Activated CD8-positive, alpha-beta memory T cell treated with anti-CD3 and anti-CD28 coated beads, Interleukin-2, amount 10 ng/mL, durations not matched to agents 7 days and 5 days (primary cell): ENCODE measurements at places on chromosomes 1 and 21. TPM values are rescaled to one million over a fixed set of nuclear protein-coding genes. Genes with fewer than 3 reads are reported as not detected.

- H3K27ac ChIP-seq, result no peak overlapping the region
- no peak for DNase-seq
- no peak overlapping the region for H3K4me3 ChIP-seq
- no peaks in the 10 kb centered on the region for H3K36me3 ChIP-seq
These were observed 1.5 kb upstream of the CLCNKA start for GRCh38 chr1:16020325-16020724.

GRCh38 chr1:85224734-85225623 is 24.2 kb upstream of the SYDE2 start:
- peaks cover 9% of the 10 kb centered on the region for H3K27me3 ChIP-seq
- no peak overlapping the region for H3K4me3 ChIP-seq
- H3K27ac ChIP-seq, result no peak overlapping the region
- H3K4me1 ChIP-seq, result no peaks in the 10 kb centered on the region
- no peak for DNase-seq

DNA sequence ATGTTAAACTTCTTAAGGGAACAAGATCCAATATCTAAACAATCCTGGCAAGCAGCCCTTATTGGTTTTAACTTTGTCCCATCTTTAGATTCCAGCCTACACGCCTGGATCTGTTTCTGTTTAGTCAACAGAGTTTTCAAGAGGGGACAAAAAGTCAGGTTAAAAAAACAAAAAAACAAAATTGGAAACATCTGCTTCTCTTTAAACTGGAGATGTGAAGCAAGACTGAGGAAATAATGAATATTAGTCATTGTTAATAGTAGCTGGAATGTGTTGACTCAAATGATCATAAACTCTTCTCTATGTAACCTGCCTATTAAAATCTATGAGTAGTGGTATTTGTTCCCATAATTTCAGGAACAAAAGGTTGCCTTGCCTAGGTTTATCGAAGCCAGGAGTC is 55.0 kb downstream of the NID1 start:
- no peaks in the 10 kb centered on the region for H3K36me3 ChIP-seq
- H3K27ac ChIP-seq, result no peak overlapping the region
- no peaks in the 10 kb centered on the region for H3K27me3 ChIP-seq
- H3K4me3 ChIP-seq, result no peak overlapping the region
- no peaks in the 10 kb centered on the region for H3K4me1 ChIP-seq

GRCh38 chr1:37940299-37940947 is 6.4 kb downstream of the INPP5B start:
- no peak overlapping the region for H3K27ac ChIP-seq
- no peak overlapping the region for H3K4me3 ChIP-seq
- H3K36me3 ChIP-seq, result peaks cover 18% of the 10 kb centered on the region

DNA sequence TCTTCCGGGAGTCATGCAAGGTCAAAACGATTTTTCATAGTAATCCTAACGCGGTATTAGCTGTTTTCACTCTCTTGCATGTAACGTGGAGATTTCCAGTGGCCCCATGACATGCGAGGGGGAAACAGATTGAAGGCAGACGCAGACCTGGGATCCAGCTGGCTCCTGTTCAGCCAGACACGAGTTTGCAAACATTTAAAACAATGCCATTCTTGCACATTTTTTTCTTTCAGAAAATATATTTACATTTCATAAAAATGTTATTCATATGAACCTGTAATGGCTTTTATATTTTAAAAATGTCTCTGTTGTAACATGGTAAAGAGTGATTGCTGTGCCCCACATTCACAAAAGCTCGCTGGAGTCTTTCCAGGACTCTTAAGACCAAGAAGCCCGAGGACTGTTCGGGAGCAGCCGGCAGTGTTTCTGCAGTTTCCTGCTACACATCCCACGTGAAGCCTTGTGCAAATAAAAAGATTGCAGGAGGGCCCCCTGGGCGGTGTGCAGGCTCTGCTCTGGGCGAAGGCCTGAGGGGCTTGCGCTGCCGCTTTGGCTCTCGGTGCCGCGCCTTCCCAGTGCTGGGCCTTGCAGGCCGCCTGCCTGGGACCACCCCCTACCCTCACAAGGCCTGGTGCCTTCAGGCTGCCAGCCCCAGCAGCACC is 184.9 kb downstream of the DYRK1A start:
- no peak overlapping the region for H3K27ac ChIP-seq
- H3K36me3 ChIP-seq, result no peaks in the 10 kb centered on the region
- peak; percentile 28 for DNase-seq

DNA sequence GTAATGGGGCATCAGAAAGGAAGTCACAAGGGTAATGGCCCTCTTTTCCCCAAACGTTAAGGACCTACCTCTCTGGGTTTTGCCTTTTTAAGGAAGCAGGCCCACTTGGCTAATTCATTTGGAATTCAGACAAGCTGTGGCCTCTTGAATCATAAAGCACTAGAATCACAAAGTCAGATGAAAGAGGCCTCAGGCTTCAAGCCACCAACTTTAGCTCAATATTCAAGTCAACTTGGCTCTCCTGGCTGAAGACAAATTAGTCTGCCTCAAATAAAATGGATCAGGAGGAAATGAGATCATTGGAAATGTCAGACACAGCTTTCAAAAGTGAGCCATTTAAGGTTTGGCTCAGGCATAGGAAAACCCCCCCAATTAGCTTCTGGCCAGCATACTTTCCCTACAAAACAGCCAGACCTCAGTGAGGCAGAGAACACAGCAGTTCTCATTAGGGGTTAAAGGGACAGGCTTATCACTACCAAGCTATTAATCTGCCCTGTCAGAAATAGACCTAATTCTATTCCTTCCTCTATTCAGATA is 34.3 kb downstream of the SLC35D1 start:
- no peak overlapping the region for H3K4me3 ChIP-seq
- H3K4me1 ChIP-seq, result no peaks in the 10 kb centered on the region
- H3K36me3 ChIP-seq, result peaks cover 30% of the 10 kb centered on the region
- H3K27me3 ChIP-seq, result no peaks in the 10 kb centered on the region

DNA sequence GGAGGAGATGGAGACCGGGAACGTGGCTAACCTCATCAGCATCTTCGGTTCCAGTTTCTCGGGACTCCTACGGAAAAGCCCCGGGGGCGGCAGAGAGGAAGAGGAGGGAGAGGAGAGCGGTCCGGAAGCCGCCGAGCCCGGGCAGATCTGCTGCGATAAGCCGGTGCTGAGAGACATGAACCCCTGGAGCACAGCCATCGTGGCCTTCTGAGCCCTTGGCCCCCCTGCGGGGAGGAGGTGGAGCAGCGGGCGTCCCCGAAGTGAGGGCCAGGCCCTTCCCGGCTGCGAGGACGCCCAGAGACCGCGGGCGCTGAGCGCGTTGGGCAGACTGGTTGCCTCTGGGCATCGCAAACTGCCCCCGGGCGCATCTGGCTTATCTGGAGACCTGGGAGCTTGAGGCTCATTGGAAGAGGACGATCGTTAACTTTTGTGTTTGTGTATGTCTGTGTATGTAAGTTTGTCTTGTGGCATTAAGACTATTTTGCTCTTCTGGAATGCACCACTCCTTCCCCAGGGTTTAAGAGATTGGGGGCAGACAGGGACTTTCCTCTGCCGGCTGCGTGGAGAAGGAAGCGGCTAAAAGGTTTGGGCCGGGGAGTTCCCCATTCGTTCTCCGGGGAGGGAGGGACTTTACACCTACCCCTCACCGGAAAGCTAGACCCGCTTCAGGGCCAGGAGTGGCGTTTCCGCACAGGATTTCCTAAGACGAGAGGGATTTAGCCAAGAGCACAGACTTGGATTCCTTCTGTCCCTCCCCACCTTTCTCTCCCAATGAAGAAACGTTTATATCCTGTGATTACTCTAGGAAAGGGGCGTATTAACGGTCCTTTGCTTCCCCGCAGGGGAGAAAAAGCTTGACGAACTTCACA is 1.4 kb downstream of the IER5 start:
- peaks cover 47% of the 10 kb centered on the region for H3K36me3 ChIP-seq
- peaks cover 43% of the 10 kb centered on the region for H3K4me1 ChIP-seq
- peak overlapping the region; percentile 97 for H3K27ac ChIP-seq
- peak overlapping the region; percentile 96 for H3K4me3 ChIP-seq
- H3K27me3 ChIP-seq, result no peaks in the 10 kb centered on the region
- peak; percentile 85 for DNase-seq

The CFHR3 gene
- not detected for total RNA-seq

The NR5A2 gene
- 0.59 TPM for total RNA-seq

DNA sequence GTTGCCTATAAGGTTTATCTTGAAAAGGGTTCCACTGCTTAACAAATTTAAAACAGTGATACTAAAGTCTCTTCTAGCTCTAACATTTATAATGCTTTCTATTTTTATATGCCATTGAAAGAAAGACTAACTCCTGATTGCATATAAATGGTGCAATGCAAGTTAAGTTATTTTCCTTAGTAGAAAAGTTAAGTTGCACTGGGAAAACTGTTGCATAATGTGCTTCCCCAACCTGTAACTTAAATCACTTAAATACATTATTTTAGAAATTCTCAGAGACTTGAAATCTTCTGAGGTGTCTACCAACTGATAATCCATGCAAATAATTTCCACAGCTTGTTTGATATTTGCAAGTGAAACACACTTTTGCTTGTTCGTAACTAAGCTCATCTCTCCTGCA is 175.0 kb upstream of the HMCN1 start:
- no peak overlapping the region for H3K4me3 ChIP-seq
- H3K4me1 ChIP-seq, result peaks cover 39% of the 10 kb centered on the region
- H3K36me3 ChIP-seq, result peaks cover 15% of the 10 kb centered on the region
- no peak for DNase-seq

The RXRG gene
- not detected for total RNA-seq

The AHDC1 gene
- total RNA-seq, result 18.5 TPM

GRCh38 chr1:209689477-209689876 is 14.3 kb downstream of the G0S2 start:
- DNase-seq, result no peak
- peaks cover 40% of the 10 kb centered on the region for H3K4me1 ChIP-seq
- peaks cover 2% of the 10 kb centered on the region for H3K36me3 ChIP-seq
- no peak overlapping the region for H3K4me3 ChIP-seq

DNA sequence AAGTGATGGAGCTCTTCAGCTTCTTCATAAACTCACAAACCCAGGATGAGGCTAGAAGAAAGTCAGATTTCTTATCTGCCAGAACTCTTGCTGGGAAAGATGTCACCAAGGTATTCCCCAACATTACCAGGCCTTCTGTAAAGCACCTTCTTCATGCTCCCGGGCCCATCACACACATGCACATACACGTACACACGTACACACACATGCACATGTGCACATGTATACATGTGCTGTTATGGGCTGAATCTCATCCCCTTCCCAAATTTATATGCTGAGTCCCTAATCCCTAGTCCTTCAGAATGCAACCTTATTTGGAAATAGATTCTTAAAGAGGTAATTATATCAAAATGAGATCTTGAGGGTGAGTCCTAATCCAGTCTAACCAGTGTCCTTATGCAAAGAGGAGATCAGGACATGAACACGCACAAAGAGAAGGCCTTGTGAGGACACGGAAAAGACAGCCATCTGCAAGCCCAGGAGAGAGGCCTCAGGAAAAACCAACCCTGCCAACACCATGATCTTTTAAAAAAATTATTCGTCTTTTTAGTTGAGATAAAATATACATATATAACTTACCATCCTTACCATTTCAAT is 76.4 kb upstream of the LYST start:
- H3K36me3 ChIP-seq, result peaks cover 8% of the 10 kb centered on the region
- peak; percentile 7 for DNase-seq
- no peak overlapping the region for H3K27ac ChIP-seq
- no peak overlapping the region for H3K4me3 ChIP-seq
- H3K27me3 ChIP-seq, result no peaks in the 10 kb centered on the region

DNA sequence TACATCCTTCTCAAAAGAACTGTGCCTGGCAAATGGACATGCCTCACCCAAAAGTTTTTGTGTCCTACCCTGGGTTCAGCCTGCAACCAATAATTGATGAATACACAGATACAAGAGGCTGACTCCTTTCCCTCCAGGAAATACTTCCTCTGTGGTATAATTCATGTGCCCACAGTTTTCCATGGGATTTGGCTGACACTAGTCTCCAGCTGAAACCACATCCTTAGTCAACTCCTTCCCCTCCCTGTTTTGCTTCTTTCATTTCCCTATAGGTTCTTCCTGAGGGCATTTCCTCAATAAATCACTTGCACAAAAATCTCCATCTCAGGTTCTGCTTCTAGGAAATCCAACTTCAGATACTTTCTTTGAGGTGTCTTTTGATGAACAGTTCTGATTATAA is 436.6 kb upstream of the C1orf87 start:
- H3K27ac ChIP-seq, result no peak overlapping the region
- H3K36me3 ChIP-seq, result no peaks in the 10 kb centered on the region
- no peak for DNase-seq
- no peaks in the 10 kb centered on the region for H3K4me1 ChIP-seq

The RPTN gene
- total RNA-seq, result not detected

DNA sequence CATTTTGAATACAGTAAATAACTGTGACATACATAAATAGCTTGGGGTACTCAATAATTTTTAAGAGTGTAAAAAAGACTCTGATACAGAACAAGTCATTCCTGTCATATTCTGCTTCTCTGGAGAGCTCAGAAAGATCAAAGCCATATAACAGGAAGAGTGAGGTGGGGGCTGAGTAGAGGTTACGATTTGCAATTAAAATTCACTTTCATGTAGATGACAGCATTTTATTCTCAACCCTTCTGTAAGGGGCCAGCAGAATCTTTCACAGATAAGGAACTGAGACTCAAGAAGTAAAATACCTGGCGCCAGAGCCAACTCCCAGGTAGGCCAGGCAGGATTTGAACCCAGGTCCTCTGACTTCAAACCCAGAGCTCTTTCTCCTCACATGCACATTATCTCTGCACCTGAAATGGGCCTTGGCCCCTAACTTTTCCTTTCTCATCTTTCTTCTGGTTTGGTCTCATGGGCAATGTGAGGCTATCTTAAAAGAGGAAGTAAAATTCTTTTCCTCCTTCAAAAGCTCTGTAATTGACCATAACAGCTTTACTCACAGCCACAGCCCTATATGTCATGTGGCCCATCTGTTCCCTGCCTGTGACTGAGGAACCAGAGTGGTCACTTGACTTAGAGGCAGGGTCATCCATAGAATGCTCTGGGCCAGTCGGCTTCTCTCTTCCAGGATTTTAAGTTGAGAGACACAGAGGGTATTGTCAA is 80.9 kb upstream of the SYT6 start:
- H3K27ac ChIP-seq, result no peak overlapping the region
- H3K36me3 ChIP-seq, result no peaks in the 10 kb centered on the region
- H3K4me3 ChIP-seq, result no peak overlapping the region
- no peaks in the 10 kb centered on the region for H3K27me3 ChIP-seq

DNA sequence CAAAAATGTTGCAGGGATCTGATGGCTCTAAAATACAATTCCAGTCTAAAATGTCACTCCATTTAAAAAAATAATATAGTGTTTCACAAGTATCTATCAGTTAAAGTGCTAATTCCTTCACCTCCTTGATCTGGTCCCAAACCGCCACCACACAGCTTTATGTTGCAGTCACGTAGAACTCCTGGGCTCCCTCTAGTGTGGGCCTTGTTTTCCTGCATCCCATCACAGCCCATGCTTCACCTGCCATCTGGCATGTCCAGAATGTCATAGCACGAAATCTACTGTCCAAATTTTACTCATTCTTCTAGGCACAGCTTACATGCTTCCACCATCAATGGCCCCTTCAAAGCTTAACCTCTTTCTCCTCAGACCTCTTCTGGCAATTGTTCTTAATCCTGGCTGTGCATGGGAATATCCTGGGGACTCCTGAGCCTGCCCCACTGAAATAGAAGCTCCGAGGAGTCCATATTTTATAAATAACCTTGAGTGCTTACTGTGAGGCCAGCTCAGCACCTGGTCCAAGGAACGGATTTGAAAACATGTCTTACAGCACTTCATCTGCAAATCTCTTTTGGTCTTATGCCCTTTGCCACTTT is 15.5 kb downstream of the FYB2 start:
- H3K4me1 ChIP-seq, result no peaks in the 10 kb centered on the region
- H3K27ac ChIP-seq, result no peak overlapping the region
- no peaks in the 10 kb centered on the region for H3K36me3 ChIP-seq
- H3K27me3 ChIP-seq, result no peaks in the 10 kb centered on the region

- H3K36me3 ChIP-seq, result no peaks in the 10 kb centered on the region
- H3K27me3 ChIP-seq, result no peaks in the 10 kb centered on the region
- H3K4me3 ChIP-seq, result no peak overlapping the region
- no peak overlapping the region for H3K27ac ChIP-seq
- DNase-seq, result no peak
These were observed 13.2 kb upstream of the CSF1 start for GRCh38 chr1:109897259-109897955.
